ENCODE measurements at places on chromosomes 7 and 10.
A peak's percentile ranks its signal among the peaks of the same experiment; 100 is the strongest.

- peak; percentile 32 for DNase-seq
These were observed 451 bp downstream of the SRRT start for GRCh38 chr7:100875356-100875751.

DNA sequence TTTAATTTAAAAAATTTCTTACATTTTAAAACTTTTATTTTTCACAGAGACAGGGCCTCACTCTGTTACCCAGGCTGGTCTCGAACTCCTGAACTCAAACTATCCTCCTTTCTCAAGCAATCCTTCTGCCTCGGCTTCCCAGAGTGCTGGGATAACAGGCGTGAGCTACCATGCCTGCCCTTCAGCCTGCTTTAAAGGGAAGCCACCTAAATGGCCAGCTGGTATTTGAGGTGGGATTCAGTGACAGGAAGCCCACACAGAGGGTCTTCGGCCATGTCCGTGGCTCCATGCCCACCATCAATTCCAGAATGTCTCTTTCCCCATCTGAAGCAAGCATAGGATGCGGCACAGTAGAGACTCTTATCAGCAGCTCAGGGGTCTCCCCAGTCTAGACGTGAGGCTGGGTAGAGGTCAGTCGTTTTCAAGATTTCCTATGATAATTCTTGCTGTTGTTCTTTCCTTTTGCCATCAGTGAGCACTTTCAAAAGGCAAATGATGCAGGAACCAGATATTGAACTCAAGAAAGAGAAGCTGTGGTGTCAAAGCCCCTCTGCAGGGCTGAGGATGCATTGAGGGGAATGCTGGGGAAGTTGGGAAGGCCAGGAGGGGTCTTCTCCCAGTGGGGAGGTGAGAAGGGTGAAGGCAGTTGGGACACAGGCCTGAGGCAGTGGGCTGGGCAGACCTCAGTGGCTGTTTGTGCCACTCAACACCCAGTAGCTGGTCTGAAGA lies 291.5 kb upstream of the IGFBP3 start:
- DNase-seq: no peak

- no peak for DNase-seq
These were observed 17.9 kb downstream of the EBF3 start for GRCh38 chr10:129945941-129946760.

GRCh38 chr10:30502266-30503060 lies 68.5 kb downstream of the MAP3K8 start:
- DNase-seq: no peak

GRCh38 chr7:140155428-140155827 lies 21.4 kb downstream of the KDM7A start:
- no peak for DNase-seq

GRCh38 chr10:103224133-103224532 lies 21.6 kb upstream of the RPEL1 start:
- DNase-seq: no peak

DNA sequence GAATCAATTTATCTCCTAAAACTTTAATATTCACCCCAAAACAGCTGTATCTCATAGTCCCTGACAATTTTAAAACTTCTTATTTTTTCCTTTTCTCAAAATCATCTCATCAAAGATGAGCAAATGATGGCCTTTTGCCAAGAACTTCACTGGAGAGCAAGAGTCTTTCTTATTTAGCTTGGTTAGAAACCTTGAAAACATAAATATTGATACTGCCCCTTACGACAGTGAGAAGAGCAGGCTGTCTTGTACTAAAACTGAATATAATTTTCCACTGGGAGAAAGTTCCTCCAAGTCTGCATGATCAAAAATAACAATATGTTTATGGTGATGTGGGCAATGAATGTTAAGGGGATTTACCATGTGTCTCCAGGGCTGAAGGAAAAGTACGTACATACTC lies 109.0 kb downstream of the COL28A1 start:
- DNase-seq: no peak

- DNase-seq: no peak
These were observed 173.6 kb downstream of the CDCA7L start for GRCh38 chr7:21771906-21772610.

DNA sequence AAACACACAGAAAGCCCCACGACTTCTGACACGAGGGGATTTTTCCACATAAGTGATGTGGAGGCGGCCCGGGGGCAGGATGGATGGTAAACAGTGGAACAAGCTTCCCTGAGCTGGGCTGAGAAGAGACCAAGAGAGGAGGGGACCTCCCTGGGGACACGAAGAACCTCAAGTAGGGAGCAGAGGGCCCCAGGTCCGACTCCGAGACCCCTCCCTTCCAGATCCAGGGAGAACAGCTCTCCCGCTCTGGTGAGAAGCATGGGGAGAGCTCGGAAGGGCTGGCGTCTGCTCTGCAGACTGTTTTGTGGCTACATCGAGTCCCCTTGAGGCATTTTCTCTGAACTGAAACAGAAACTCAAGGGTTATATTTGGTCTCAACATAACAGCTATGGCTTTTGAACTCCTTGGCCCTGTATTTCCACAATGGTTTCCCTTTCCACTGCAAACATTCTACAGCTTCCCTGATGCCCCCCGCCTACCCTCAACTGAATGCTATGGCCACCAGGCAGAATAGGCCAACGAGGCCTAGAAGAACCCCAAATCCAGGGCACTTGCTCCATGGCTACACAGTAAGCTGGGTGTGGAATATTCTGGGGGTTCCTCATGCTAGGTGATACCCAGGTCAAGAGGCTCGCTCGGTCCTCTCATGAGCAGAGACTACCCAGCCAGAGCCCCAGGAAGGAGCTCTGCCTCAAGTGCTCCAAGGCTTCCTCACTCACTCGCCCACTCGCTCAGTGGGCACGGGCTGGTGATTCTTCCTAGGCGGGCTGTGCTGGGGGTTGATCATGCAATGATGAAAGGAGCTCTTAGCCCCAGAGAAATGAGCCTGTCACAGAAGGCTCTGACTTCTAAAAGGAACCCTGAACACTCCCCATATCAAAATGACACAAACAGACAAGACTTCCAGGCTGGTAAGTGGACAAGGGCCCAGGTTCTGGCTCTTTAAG lies 47.5 kb downstream of the FAM53B start:
- no peak for DNase-seq

- DNase-seq: no peak
These were observed 8.9 kb downstream of the SH2B2 start for GRCh38 chr7:102295346-102296178.

- no peak for DNase-seq
These were observed 162.1 kb upstream of the SHH start for GRCh38 chr7:155974186-155974897.

All from lung microvascular endothelial cell (primary cell).